ENCODE measurements at places on chromosomes 6 and 20. TPM values are rescaled to one million over a fixed set of nuclear protein-coding genes. Genes with fewer than 3 reads are reported as not detected.

The HTR1E gene
- 4.1 TPM for total RNA-seq

DNA sequence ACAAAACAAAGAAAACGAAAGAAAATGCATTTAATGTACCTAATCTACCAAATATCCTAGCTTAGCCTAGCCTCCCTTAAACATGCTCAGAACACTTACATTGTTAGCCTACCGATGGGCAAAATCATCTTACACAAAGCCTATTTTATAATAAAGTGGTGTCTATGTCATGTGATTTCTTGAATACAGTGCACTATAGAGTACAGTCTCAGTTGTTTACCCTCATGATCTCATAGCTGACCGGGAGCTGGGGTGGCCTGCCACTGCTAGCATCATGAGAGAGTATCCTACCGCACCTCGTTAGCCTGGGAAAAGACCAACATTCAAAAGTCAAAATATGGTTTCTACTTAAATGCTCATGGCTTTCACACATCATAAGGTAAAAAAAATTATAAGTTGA is 16.6 kb downstream of the GCNT2 start:
- no peak overlapping the region for H3K27ac ChIP-seq
- no peak overlapping the region for H3K4me3 ChIP-seq
- H3K36me3 ChIP-seq = no peaks in the 10 kb centered on the region

The VGLL2 gene
- total RNA-seq = not detected

DNA sequence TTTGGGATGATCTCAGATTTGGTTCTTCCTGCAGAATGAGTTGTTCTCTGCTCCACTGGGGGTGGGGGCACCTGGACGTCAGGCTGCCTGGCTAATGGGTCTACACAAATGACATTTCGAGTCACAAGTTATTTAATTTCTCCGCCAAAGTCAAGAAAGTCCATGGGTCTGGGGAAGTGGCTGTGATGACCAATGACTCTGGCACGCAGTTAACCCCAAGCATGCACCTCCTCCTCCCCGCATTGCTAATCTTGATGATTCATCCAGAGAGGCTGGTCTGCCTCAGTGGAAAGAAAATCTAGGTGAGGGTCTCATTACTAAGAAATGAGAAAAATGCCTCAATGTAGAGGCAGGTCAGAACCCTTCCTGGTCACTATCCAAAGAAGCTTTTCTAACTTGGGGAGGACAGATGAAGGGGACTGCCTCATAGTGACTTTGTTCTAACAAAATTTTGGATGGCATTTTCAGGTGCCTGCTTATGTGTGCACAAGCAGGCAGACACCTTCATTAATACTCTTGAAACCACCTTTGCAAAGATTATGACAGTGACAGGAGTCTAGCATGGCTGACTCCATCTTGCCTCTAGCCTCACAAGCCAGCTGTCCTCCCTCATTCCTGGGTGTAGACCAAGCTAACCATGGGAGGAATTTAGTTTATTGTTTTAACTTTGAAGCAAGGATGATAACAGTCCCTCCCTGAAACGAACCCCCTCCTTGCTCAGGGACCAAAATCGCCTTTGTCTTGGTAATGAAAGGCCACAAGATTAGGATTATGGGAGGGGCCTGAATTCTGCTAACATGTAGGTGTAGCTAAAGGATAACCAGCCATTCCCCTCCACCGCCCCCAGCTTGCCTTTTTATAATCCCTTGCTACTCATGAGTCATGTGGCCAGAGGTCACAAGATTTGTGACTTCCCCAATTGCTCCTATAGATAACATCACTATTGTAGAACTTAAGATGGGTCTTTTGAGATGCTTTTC is 98.6 kb upstream of the MRPS10 start:
- H3K4me1 ChIP-seq = no peaks in the 10 kb centered on the region
- DNase-seq = no peak
- H3K27me3 ChIP-seq = no peaks in the 10 kb centered on the region
- no peak overlapping the region for H3K4me3 ChIP-seq
- no peaks in the 10 kb centered on the region for H3K36me3 ChIP-seq

The SLC52A3 gene
- total RNA-seq = 13.3 TPM

Measured in stomach (tissue), 19 donors.